Activated CD4-positive, alpha-beta T cell treated with anti-CD3 and anti-CD28 coated beads for 36 hours (primary cell): ENCODE measurements at places on chromosomes 7 and 10.

DNA sequence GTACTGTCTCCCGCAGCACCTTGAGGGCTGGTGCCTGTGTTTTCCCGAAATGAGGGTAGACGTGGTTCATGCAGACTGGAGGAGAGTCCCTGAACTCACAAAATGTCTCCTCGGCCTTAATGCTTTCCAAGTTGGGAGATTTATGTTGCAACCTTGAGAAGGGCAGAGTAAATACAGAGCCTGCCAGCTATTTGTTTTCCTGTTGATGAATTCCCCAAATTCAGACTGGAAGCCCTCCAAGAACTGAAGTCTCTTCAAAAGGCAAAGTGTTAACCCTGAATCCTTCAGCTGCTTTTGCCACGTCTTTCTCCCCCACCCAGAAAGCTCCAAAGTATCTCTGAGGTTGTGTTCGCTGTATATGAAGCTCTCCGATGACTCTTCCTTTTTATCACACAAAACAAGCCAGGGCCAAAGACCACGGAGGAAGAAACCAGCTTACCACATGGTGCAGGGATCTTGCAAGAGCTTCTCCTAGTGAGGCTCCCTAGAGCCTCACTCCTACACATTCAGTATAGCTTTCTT, 254.7 kb upstream of the NFE2L3 start:
- peaks cover 28% of the 10 kb centered on the region for H3K4me1 ChIP-seq
- no peak for DNase-seq
- no peak overlapping the region for H3K4me3 ChIP-seq

- H3K36me3 ChIP-seq: no peaks in the 10 kb centered on the region
- no peaks in the 10 kb centered on the region for H3K4me1 ChIP-seq
- peak; percentile 63 for DNase-seq
- peaks cover 3% of the 10 kb centered on the region for H3K27me3 ChIP-seq
- no peak overlapping the region for H3K27ac ChIP-seq
- H3K4me3 ChIP-seq: no peak overlapping the region
Observed at GRCh38 chr10:113108194-113108835, 158.3 kb downstream of the TCF7L2 start.

DNA sequence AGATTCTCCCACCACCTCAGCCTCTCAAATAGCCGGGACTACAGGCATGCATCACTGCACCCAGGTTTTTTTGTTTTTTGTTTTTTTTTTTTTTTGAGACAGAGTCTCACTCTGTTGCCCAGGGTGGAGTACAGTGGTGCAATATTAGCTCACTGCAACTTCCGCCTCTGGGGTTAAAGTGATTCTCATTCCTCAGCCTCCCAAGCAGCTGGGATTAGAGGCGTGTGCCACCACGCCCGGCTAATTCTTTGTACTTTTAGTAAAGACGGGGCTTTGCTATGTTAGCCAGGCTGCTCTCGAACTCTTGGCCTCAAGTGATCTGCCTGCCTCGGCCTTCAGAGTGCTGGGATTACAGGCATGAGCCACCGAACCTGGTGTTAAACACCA, 107.5 kb upstream of the KIF5B start:
- no peaks in the 10 kb centered on the region for H3K27me3 ChIP-seq
- H3K4me1 ChIP-seq: no peaks in the 10 kb centered on the region
- no peak overlapping the region for H3K27ac ChIP-seq
- H3K36me3 ChIP-seq: no peaks in the 10 kb centered on the region
- no peak overlapping the region for H3K4me3 ChIP-seq

GRCh38 chr10:71059054-71059818, 153.1 kb upstream of the UNC5B start:
- DNase-seq: no peak
- H3K27ac ChIP-seq: no peak overlapping the region
- no peaks in the 10 kb centered on the region for H3K27me3 ChIP-seq

DNA sequence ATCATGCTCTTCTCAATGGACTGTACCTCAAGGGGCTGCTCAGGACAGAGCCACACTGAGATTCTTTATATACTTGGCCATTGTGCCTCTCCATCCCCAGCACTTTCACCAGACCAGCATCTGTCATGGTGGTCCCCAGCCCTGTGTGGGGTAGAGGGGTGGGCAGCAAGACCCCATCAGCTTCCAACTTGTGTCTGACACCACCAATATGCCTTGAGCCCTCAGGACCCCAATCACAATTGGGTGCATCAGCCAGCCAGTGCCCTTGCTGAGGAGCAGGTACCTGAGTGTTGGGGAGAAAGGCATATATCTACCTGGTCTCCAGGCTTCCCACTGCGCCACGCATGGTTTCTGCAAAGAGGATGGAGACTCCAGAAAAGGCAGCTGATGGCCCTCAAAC, 56.3 kb downstream of the GRID1 start:
- H3K4me3 ChIP-seq: no peak overlapping the region
- no peaks in the 10 kb centered on the region for H3K36me3 ChIP-seq
- DNase-seq: no peak

GRCh38 chr7:70707823-70708243, 424.1 kb upstream of the GALNT17 start:
- no peak for DNase-seq
- no peaks in the 10 kb centered on the region for H3K36me3 ChIP-seq
- H3K27ac ChIP-seq: no peak overlapping the region

DNA sequence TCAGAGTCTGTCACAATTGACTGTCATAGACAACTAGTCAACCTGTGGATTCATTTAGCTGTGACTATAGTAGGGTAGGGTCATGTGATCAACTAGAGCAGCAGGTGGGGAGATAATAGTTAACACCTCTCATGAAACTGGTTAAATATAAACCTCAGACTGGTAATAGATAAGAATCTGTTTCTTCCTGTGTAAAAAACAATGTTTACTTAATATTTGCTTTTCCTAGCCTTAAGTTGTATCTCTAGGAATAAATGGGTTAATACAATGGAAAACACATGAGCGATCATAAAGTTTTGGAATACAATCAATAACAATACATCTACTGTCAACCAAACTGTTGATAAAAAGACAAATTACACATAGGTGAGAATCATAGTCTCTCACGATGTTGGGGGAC, 43.4 kb upstream of the ITGB8 start:
- DNase-seq: no peak
- H3K4me1 ChIP-seq: no peaks in the 10 kb centered on the region
- H3K36me3 ChIP-seq: no peaks in the 10 kb centered on the region
- H3K27me3 ChIP-seq: no peaks in the 10 kb centered on the region
- no peak overlapping the region for H3K27ac ChIP-seq

GRCh38 chr10:60140651-60141632, 234.6 kb upstream of the CCDC6 start:
- H3K4me3 ChIP-seq: no peak overlapping the region
- no peak for DNase-seq
- H3K36me3 ChIP-seq: peaks cover 10% of the 10 kb centered on the region
- H3K27me3 ChIP-seq: no peaks in the 10 kb centered on the region
- H3K27ac ChIP-seq: no peak overlapping the region

DNA sequence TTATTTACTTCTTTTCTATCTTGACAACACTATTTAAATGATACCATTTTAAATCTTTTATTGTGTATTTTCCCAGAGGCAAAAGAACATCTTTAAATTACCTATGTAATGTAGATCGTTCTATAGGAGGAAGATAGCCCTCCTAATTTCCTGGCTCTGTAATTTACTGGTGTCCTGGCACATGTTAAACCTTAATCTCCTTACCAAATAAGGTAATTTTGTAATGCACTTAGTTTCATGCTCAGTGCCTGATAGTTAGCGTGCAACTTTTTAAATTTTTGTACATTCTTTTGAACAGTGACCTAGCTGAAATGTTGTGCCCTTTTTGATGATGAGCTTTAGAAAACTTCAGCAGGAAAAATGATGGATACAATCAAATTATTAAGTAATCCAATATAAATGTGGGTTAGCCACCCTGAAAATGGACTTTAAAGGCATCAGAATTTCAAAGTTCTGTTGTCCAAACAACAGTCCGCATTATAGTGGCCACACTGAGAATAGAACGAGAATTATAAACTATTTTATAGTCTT, 81.4 kb downstream of the ABCB5 start:
- H3K36me3 ChIP-seq: no peaks in the 10 kb centered on the region
- H3K4me1 ChIP-seq: no peaks in the 10 kb centered on the region
- H3K4me3 ChIP-seq: no peak overlapping the region
- H3K27me3 ChIP-seq: peaks cover 2% of the 10 kb centered on the region

- no peaks in the 10 kb centered on the region for H3K27me3 ChIP-seq
- DNase-seq: no peak
- H3K4me1 ChIP-seq: no peaks in the 10 kb centered on the region
- peaks cover 4% of the 10 kb centered on the region for H3K36me3 ChIP-seq
- H3K4me3 ChIP-seq: no peak overlapping the region
- no peak overlapping the region for H3K27ac ChIP-seq
Observed at GRCh38 chr10:17122726-17123661, 6.6 kb downstream of the CUBN start.

DNA sequence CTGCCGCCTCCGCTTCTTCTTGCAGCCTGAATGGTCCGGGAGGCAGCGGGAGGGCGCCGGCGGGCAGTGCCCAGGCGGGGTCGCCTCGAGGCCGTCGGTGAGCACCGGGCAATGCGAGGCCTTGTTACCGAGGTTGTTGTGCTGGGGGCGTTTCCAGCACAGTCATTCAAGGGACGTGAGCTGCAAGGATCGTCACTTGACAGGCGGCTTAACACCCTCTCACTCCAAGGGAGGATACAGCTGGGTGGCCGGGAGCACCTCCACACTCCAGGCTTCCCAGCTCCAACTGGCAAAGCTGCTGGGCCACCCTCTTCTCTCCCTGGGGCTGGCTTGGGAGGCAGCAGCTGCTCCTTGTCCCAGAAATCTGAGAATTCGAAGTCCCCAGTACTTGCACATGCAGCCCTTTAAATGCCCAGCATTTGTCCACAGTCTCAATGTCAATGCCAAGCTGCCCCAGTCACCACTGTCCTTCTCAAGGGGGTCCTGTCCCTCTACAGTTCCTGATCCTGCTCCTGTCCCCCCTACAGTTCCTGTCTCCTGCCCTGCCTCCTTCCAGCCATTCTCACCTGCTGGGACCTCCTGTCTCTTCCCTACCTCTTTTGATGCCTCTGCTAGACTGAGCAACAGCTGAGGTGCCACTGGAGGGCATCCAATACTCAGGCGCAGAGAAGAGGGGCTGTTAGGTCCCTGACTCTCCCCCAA, 4.4 kb upstream of the HOXA11 start:
- peaks cover 85% of the 10 kb centered on the region for H3K27me3 ChIP-seq
- H3K27ac ChIP-seq: no peak overlapping the region
- no peak for DNase-seq
- no peak overlapping the region for H3K4me3 ChIP-seq
- no peaks in the 10 kb centered on the region for H3K36me3 ChIP-seq

DNA sequence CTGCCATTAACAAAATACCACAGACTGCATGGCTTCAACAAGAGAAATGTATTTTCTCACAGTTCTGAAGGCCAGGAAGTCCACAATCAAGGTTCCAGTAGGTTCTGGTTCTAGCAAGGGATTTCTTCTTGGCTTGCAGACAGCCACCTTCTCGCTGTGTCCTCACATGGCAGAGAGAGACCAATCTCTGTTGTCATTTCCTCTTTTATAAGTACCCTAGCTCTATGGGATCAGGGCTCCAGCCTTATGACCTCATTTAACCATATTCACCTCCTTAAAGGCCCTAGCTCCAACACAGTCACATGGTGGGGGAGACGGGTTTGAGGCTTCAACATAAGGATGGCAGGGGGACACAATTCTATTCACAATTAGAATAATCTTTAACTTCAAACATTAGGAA, 23.6 kb downstream of the ABI1 start:
- H3K4me3 ChIP-seq: no peak overlapping the region
- H3K27me3 ChIP-seq: no peaks in the 10 kb centered on the region
- peaks cover 58% of the 10 kb centered on the region for H3K4me1 ChIP-seq
- no peak overlapping the region for H3K27ac ChIP-seq
- no peak for DNase-seq

DNA sequence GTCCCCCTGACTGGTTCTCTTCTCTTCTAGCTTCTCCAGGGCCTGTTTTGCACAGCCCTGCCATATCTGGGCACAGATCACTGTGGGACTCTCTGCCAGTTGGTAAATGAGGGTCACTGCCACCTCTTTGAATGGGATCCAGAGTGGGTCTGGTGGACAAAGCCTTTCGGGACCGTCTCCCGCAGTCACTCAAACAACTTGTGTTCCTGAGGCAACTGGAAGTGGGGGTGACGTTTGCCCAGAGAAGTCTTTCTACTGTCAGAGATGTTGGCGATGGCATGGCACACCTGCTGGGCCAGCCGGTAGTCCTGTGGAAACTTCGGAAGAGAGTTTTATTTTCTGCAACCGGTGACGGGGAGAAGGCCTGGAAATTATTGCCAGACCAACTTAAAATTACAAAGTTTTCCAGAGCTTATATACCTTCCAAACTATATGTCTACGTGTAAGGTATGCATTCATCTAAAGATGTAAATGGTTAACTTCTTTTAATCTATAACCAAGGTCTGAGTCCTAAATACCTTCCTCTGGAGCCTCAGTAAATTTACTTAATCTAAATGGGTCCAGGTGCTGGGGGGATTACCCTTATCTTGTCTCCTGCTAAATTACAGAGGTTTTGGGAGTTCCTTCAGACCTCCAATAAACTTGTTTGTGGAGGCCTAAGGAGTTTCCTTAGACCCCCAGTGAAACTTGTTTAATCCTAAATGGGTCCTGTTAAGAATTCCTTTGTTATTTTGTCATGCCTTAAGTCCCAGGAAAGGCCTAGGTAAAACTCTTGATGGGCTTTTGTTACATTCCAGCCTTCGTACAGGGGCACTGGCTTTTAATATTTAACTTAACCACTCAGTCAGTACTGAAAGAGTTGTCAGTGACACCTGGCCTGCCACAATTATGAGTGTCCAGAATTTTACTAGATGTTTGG, 94.0 kb downstream of the NPSR1 start:
- H3K4me1 ChIP-seq: no peaks in the 10 kb centered on the region
- H3K4me3 ChIP-seq: no peak overlapping the region
- no peak for DNase-seq
- no peak overlapping the region for H3K27ac ChIP-seq
- no peaks in the 10 kb centered on the region for H3K36me3 ChIP-seq

DNA sequence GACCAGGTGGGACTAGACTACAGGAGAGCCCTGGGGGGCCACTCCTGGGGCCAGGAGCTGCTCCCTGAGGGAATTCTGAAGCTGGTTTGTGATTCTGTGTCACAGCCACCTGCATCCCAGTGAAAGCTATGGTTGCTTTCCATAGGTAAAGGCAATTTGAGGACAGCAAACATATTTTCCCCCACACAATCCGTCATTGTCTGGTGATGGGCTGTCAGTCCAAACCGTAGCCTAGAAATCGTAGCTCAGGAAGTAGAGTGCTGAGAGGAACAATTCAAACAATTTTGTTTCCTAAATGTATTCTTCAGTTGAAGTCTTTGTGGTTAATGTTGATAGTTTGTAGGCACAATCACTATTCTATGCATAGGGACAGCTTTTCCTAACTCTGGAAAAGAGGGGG, 106.0 kb upstream of the INSYN2A start:
- H3K4me1 ChIP-seq: no peaks in the 10 kb centered on the region
- H3K36me3 ChIP-seq: no peaks in the 10 kb centered on the region
- DNase-seq: no peak

- DNase-seq: no peak
- peaks cover 25% of the 10 kb centered on the region for H3K36me3 ChIP-seq
- H3K27ac ChIP-seq: peak overlapping the region; percentile 84
- H3K27me3 ChIP-seq: no peaks in the 10 kb centered on the region
Observed at GRCh38 chr10:73786512-73786885, 1.1 kb downstream of the ZSWIM8 start.
